ENCODE measurements at places on chromosomes 7 and 10.
A peak's percentile ranks its signal among the peaks of the same experiment; 100 is the strongest.

DNA sequence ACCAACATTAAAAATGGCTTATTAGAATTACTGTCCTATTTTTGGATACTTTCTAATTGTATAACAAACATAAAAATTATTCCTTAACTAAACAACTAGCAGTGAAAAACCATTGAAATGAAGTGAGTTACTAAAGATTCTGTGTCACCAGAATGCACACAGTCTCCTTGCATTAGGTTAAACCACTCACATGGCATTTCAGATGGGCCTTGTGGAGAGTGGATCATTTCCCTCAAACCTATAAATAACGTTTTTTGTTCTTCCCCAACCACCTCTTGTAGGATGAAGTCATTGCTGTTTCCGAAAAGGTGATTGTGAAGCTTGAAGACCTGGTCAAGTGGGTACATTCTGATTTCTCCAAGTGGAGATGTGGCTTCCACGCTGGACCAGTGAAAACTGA, 38.4 kb downstream of the ARID5B start:
- DNase-seq, result no peak

GRCh38 chr7:132164558-132165125, 411.6 kb downstream of the PLXNA4 start:
- no peak for DNase-seq

GRCh38 chr10:8393531-8393930, 339.0 kb downstream of the GATA3 start:
- peak; percentile 23 for DNase-seq

GRCh38 chr7:75968561-75969001, 25.8 kb downstream of the TMEM120A start:
- no peak for DNase-seq

- peak; percentile 4 for DNase-seq
Observed at GRCh38 chr7:20647908-20648776, 32.7 kb downstream of the ABCB5 start.

DNA sequence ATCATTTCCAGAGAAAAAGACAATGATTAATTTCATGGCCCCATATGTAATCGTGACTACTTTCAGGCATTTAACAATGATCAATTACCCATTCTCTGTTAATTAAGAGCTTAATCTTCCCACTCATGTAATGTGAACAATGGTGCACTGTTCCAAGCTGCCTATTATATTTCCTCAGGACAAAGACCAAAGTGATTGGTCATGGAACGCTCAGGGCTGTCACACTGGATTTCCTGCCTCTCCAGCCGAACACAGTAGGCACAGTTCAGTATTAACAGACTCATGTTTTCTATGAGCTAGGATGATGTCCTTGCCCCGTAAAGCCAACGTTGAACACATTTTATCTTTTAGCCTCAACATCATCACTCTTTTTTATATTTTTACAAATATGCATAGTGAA, 142.7 kb upstream of the FZD8 start:
- DNase-seq, result no peak

DNA sequence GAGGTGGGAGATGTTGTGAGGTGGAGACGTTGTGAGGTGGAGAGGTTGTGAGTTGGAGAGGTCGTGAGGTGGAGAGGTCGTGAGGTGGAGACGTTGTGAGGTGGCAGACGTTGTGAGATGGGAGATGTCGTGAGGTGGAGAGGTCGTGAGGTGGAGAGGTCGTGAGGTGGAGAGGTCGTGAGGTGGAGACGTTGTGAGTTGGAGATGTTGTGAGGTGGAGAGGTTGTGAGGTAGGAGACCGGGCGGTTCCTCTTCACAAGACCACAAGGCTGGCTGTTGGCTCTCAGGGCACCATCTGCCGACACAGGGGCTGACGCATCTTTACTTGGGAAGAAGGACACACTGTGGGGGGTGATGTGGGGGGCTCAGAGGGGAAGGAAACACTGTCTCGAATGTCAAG, 34.7 kb upstream of the SHH start:
- no peak for DNase-seq

GRCh38 chr10:90858461-90858968, 676 bp upstream of the HTR7 start:
- no peak for DNase-seq

- DNase-seq, result no peak
Observed at GRCh38 chr10:116418389-116418788, 9.3 kb upstream of the PNLIPRP3 start.

GRCh38 chr7:85177316-85177715, 9.5 kb downstream of the SEMA3D start:
- no peak for DNase-seq

GRCh38 chr10:6182454-6183098, 20.2 kb upstream of the PFKFB3 start:
- DNase-seq, result no peak

DNA sequence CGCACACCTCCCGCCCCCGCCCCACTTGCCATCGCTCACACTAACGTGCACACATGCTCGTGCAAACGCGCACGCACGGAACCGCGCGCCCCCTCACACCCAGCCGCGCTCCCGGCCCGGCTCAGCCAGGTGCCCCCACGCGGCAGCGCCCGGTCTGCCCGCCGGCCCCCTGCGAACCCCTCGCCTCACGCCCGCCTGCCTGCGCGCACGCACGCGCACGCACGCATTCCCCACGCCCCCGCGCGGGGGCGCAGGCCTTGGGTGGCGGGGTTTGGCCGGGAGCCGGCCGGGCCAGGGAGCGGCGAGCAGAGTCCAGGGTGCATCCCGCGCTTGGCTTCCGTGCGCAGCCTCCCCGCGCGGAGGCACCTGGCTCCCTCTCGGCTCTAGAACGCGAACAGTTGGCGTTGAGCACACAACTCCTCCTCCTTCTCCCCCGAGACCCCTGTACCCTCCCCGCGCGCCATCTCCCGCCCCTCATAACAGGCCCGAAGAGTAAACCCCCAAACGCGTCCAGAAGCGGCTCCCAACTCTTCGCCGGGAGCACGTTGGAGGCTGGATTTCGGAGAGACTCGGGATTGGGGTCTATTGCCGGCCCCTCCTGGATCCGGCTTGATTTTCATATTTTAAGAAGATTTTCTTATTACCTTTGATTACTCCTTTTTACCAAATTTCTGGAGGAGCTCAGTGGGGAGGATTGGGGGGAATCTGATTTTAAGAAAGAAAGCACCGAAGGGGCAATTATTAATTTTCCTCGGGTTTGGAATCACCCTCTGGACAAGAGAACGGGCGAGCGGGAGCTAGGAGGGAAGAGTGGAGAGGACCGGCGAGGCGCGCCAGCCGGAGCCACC, 527 bp upstream of the SORCS3 start:
- no peak for DNase-seq

GRCh38 chr10:76287856-76288255, 856.4 kb downstream of the LRMDA start:
- peak; percentile 50 for DNase-seq

- no peak for DNase-seq
Observed at GRCh38 chr10:79053081-79053434, 15.7 kb upstream of the ZMIZ1 start.

- DNase-seq, result no peak
Observed at GRCh38 chr7:83821866-83822265, 172.9 kb upstream of the SEMA3E start.
